ENCODE measurements at places on chromosomes 11 and 22.

GRCh38 chr11:81222491-81222890 is 1511.2 kb downstream of the FAM181B start:
- peak; percentile 14 for DNase-seq

- no peak for DNase-seq
Measured at GRCh38 chr11:120086651-120087050, 51.3 kb downstream of the TRIM29 start.

DNA sequence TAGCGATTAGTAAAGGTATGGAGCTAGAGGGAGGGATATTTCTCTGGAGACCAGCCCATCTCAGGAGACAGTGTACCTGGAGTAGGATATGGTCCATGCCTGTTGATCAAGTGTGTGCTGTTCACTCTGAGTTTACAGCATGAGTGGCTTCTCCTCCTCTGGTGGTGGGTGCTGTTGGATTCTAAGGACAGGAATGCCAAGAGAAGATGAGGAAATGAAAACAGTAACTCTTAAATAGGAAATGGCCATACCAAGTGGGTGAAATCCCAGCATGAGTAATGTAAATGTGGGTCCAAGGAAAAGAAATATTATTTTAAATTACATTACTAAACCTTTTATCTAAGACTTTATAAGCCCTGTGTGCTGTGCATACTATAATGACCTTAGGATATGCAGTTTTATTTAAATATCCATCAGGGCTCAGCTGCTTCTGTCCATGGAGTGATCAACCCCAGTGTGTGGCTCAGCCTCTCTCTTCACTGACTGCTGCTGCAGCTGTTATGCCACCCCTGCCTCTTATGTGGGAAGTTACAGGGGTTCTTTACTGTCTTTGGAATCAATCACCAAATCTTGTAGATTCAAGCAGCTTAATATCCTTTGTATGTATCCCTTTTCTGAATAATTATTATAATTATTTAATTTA is 54.3 kb downstream of the FAT3 start:
- no peak for DNase-seq

DNA sequence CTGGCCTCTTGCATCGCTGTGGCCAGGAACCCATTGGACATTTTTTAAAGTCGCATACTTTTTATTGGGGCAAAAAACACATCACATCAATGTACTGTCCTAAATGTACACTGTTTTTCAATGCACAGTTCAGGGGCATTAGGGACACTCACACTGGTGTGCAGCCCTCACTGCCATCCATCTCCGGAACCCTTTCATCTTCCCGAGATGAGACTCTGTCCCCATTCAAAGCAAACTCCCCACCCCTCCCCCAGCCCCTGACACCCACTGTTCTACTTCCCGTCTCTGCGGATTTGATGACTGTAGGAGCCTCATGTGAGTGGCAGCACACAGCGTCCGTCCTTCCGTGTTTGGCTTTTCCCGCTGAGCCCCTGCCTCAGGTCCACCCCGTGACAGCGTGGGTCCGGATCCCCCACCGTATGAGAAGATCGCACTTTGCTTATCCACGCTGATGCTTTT is 41.8 kb upstream of the TH start:
- DNase-seq = peak; percentile 22

DNA sequence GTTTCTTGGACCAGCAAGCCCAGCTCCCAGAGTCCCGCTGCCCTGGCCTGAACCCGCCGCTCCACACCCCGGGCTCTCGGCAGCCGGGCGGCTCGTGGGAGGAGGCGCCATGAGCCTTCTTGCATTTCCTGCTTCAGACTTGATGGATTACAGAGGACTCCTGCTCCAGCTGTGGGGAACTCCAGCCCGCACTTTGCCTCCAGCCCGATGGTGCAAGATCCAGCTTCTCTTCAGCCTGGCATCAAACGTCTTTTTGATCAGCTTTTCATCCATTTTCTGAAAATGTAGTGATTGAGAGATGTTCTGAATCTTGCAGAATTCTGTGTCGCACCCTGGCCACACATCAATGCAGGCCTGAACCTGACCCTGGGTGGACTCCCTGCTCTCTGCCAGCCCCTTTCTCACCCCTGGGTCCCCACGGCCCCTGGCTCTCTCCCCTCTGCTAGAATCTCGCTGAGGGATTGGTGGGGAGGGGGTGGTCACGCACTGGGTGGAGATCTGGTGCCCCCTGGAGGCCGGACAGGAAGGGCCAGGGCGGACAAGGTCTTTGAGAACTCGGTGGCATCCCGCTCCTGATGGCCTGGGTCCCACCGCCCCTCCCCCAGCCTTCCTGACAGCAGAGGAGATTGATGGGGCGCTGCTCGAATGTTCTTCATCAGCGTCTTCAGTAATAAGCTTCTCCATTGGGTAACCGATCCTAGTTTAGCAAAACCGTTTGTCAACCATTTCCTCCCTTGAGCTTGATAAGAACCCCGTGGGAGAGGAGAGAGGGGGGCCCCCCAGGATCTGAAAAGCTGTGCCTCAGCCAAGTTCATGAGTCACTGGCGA is 12.1 kb upstream of the NFAM1 start:
- DNase-seq = peak; percentile 95

- DNase-seq = no peak
Measured at GRCh38 chr11:114610984-114611944, 15.7 kb upstream of the NXPE4 start.

- DNase-seq = no peak
Measured at GRCh38 chr11:56910046-56910773, 78.5 kb upstream of the OR5AK2 start.

DNA sequence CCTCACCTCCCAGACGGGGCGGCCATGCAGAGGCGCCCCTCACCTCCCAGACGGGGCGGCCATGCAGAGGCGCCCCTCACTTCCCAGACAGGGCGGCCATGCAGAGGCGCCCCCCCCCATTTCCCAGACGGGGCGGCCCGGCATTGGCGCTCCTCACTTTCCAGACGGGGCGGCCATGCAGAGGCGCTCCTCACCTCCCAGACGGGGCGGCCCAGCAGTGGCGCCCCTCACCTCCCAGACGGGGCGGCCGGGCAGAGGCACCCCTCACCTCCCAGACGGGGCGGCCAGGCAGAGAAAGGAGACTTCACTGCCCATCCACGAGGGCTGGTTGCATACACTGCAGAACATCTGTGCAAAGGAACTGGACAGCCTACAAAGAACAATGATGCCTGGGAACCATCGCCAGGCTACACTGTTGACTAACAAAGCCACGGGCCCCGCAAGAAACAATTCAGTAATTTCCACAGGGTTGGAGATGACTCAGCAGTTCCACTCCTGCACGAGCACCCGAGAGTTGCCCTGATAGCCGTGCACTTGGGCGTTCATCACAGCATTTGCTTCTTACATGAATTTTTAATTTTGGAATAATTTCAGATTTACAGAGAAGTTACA is 58.7 kb downstream of the CTTN start:
- DNase-seq = no peak

- no peak for DNase-seq
Measured at GRCh38 chr11:70001246-70001645, 76.9 kb upstream of the ANO1 start.

DNA sequence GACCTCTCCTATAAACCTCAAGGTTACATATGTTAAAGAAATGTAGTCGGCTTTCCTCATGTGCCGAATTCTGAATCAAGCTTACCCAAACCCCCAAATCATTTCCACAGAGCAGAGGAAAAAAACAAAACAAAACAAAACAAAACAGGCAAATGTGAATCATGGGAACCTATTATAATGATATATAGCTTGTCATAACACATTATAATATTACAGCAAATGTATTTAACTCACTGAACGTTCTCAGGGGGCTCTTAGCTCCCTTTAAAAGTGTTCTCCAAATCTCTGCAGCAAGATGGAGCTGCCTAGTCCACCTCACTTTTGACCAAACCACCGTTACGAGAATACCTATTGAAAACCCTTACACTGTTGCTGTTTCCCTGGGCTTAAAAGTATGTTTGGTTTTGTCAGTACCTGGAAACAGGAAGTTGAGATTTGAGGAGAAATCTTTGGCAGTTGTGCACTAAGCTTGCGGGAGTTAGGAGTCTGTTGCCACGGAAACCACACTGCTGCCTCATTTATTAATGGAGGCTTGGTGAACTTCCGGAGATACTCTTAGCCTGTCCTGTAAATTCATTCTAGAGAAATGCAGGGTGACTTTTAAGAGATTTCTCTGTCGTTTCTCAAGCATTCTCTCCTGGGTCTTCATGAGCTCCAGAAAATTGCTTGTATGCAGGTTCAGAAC is 167.0 kb upstream of the RASSF10 start:
- no peak for DNase-seq

DNA sequence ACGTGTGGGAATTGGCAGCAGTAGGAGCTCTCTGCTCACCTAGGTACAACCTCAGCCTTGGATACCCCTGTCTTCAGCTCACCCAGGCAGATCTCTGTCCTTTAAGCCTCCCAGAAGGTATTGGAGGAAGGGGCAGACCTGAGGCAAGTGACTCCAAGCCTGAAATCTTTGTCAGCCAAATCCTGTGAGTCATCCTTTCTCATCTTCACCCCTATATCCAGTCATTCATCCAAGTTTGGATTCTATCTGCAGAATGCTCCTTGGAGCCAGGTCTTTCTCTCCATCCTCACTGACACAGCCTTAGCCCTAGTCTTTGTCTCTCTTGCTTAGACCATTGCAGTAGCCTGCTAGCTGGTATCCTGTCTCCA is 10.4 kb upstream of the THY1 start:
- DNase-seq = no peak

GRCh38 chr22:26065847-26066246 is 103.4 kb upstream of the SEZ6L start:
- no peak for DNase-seq

DNA sequence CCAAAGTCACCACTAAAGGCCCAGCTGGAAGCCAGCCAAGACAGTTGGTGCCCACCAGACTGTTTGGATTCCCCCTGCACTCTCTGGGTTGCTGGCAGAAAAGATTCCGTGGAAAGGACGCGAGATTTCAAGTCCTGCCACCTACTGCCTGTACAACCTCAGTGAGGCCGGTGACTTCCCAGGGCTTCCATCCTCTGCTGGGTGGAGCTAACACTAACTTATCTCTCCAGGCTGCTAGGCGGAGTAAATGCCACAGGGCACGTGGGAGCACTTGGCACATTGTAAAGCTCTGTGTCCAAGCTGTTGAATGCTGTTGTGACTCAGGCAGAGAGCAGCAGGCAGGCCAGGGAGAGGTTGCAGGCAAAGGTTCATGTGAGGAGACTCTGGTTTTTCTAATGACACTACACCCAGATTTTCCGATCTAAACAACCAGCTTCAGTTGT is 50.9 kb upstream of the CDON start:
- no peak for DNase-seq

DNA sequence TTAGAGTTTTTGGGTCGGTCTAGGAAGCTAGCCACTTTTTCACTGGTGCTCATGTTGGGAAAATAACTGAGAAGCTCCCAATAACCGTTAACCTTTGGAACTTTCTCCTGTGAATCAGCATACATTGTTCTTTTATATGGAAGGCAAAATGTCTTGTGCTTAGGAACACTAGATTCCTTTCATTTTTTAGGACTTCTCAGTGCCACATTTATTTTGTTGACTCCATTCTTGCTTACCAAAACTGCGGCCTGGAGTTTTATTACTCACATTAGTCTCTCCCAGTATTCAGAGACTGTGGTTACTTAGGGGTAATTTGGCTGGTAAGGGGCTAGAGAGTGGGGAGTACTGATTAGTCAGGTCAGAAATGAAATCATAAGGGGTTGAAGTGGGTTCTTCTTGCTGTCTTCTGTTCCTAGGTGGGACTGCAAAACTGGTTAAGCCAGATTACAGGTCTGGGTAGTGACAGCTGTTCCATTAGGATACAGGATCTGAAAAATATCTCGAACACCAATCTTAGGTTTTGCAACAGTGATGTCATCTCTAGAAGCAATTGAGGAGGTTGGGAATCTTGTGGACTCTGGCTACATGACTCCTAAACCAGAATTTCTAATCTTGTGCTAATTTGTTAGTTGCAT is 631.4 kb upstream of the LUZP2 start:
- DNase-seq = no peak

DNA sequence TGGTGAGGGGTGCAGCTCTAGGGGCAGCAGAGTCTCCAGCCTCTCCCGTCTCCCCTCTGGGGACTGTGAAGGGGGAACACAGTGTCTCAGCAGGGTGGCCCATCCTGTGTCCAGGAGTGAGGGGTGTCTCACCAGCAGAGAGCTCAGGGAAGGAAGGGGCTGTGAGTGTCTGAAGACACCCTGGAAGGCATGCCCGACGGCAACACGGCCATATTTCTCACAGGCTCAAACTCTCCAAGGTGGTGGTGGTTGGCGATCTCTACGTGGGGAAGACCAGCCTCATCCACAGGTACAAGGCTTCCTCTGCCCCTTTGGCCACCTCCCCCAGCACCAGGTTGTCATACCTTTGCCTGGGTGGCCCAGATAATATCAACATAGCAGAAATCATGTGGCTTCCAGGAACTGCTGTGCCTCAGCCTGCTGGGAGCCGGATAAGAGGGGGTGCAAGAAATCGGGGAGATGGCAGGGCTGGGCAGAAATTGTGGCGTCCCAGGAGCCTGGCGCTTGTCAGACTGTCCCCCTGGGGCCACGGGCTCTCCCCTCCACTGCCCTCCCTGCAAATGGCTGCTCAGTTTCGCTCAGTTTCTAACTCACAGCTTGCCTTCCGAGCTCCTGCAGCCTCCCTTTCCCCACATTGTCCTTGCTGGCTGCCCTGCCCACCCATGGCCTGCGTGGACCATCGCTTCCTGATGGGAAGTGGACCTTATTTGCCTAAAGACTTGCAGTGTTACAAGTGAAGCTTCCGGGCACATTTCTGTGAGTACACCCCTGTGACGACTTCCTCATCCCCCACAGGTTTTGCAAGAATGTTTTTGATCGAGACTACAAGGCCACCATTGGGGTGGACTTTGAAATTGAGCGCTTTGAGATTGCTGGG is 7.2 kb downstream of the RAB36 start:
- no peak for DNase-seq

- DNase-seq = no peak
Measured at GRCh38 chr11:35822815-35823495, 120.9 kb upstream of the LDLRAD3 start.

GRCh38 chr11:1460396-1460985 is 26.1 kb downstream of the MOB2 start:
- no peak for DNase-seq

- no peak for DNase-seq
Measured at GRCh38 chr11:81301166-81301830, 1432.4 kb downstream of the FAM181B start.

- no peak for DNase-seq
Measured at GRCh38 chr22:39994041-39994565, 651 bp upstream of the FAM83F start.

All from WTC11 (cell line).